ENCODE measurements at places on chromosomes 13 and 19.

- no peak overlapping the region for H3K27ac ChIP-seq
- H3K4me1 ChIP-seq = no peaks in the 10 kb centered on the region
- H3K36me3 ChIP-seq = no peaks in the 10 kb centered on the region
- no peaks in the 10 kb centered on the region for H3K27me3 ChIP-seq
Observed at GRCh38 chr13:71721104-71721503, 145.9 kb downstream of the DACH1 start.

- H3K4me3 ChIP-seq = no peak overlapping the region
- no peaks in the 10 kb centered on the region for H3K36me3 ChIP-seq
- DNase-seq = no peak
- H3K27ac ChIP-seq = no peak overlapping the region
Observed at GRCh38 chr13:109671919-109672318, 114.5 kb downstream of the IRS2 start.

DNA sequence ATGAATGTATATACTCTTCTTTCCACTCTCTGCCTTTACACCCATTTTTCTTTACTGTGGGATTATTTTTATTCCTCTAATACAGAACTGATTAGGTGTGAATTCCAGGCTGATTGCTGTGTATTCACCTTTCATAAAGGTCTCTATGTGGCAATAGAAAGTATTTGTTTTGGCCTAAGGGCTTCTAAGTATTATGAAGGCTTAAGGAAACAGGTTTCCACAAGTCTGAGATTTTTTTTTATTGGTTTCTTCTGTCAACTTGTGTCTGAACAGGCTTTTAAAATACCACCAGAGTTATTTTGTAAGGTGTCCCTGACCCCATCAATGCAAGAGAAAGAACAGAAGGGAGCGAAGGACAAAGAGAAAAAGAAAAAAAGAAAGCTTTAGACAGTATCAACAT lies 1102.0 kb upstream of the SPRY2 start:
- no peaks in the 10 kb centered on the region for H3K36me3 ChIP-seq
- H3K27me3 ChIP-seq = no peaks in the 10 kb centered on the region
- no peak overlapping the region for H3K4me3 ChIP-seq
- H3K27ac ChIP-seq = no peak overlapping the region
- no peak for DNase-seq

DNA sequence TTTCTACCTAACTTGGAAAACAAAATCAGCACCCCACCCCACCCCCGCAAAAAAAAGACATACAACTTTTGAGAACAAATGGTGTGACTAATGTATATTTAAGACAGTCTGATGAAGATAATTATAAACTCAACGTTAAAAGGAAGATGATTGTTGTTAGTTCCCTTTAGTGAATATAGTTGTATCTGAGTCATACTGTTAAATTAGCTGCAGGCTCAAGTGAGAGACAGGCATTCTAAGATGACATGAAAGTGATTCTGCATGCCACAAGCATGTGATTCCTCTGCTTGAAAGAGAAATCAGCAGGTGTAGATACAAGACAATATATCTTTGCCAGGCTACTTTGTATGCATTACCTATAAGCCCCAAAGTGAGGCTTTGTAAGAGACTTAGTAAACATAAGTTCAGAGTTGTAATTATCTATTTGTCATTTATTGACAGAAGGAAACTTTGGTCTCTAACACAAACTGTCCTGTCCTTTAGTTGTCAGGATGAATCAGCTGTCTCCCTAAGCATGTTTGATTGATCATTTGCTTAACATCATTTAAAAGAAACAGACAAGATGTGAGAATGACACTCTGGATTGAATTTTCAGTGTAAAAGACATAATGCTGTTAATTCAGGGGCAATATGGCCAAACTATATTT lies 319.4 kb upstream of the HTR2A start:
- H3K27me3 ChIP-seq = no peaks in the 10 kb centered on the region
- no peaks in the 10 kb centered on the region for H3K36me3 ChIP-seq
- no peak overlapping the region for H3K4me3 ChIP-seq
- DNase-seq = no peak
- no peak overlapping the region for H3K27ac ChIP-seq

DNA sequence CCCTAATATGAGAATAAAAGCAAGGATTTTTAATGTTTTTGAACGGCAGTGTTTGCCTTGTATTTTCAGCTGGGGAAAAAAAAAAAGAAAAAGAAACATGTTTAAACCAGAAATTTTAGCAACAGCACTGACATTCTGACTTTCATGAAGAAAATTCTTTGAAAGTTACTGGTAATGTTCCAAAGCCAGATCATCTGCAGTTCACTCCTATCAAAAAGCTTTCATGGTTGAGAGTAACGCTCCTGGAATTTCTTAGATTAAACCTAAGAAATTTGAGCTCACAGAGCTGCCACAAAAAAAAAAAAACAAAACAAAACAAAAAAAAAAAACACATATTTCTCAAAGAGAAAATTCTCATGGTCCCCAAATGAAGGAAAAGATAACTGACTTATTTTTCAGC lies 1106.7 kb downstream of the EFNB2 start:
- no peaks in the 10 kb centered on the region for H3K36me3 ChIP-seq
- no peak overlapping the region for H3K27ac ChIP-seq
- H3K4me1 ChIP-seq = no peaks in the 10 kb centered on the region

DNA sequence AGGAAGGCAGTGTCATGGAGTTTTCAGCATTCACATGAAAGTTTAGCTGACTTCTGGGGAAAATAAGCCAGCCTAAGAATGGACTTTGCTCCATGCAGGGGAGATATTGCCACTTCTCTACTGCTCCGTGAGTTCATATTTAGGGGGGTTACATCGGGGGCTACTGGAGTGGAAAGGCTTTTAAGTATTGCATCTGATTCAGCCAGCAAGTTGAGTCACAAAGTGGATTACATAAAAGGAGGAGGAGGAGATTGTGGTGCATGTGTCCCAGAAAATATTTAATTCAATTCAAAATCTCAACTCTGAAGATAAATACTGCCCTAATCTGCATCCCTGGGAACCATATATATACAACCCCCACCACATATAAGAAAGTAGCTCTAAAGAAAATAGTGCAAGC lies 617.2 kb downstream of the DCT start:
- H3K4me3 ChIP-seq = no peak overlapping the region
- no peaks in the 10 kb centered on the region for H3K27me3 ChIP-seq
- H3K4me1 ChIP-seq = no peaks in the 10 kb centered on the region
- no peaks in the 10 kb centered on the region for H3K36me3 ChIP-seq

Data from thoracic aorta (tissue), 2 donors.